ENCODE measurements at places on chromosomes 1 and 21.

GRCh38 chr1:32353886-32354570, 8.3 kb downstream of the FAM229A start:
- DNase-seq, result peak; percentile 37

DNA sequence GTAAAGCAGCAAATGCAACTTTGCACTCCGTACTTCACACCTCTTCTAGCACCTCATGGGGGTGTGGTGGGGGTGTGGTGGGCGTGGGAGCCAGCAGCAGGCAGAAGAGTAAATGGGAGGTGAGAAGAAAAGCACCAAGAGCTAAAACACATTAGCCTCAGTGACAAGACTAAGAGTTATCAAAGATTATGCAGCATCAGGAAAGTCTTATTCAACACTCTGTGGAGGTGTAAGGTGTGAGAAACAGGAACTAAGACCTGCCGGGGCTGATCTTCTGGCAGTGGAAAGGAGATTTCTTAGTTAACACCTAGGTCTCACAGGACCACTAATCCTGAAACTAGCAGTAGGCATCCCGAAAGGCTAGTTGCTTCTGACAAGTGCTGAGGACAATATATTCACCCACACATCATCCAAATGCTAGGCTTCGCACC, 9.9 kb downstream of the TGFBR3 start:
- no peak for DNase-seq

DNA sequence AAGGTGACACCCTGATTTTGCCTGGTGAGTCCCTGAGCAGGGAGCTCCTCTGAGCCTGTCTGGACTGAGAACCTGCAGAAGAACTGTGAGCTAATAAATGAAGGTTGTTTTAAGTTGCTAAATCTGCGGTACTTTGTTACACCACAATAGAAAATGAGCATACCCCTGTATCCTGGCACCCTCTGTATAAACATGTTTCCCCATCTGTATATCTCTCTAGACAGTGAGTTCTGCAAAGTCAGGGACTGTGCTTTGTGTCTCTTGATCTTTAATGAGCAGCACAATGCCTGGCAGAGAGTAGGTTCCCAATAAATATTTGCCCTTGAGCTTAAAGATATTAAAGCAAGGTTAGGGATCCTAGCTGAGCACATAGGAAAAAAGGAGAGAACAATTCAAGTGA, 228.8 kb downstream of the OMA1 start:
- DNase-seq, result no peak

DNA sequence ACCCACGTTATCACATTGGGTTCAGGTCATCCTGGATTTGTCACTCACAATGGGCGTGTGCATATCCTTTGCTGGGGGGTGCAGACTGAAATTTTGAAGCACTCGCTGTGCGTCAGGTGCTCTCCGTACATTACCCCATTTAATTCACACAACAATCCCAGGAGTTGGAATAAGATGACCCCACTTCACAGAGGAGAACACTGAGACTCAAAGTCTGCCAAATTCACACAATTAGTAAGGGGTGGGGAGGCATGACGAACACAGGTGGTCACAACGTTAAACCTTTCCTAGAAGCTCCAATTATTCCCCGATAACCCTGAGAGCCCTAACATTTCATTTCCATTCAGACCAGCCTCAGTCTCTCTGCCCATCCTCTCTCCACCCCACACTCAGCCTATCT, 3.8 kb upstream of the S100A2 start:
- DNase-seq, result no peak

DNA sequence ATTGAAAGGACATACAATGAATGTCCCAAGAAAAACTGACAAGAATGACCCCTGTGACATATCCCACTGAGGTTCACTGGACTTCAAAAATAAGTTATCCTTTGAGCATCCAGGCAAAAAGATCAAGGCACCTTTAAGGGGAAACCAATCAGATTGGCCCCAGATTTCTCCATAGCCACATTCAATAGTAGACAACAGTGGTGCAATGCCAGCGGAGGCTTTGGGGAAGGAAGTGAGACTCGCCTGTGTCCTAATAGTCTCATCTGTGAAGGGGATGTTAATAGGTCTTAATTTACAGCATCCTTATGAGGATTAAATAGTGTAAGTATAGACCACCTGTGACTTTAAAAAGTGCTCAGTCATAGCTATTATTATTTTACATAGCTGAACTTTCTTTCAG, 21.5 kb downstream of the RPL5 start:
- DNase-seq, result no peak

GRCh38 chr1:117611121-117611601, 5.3 kb downstream of the TENT5C start:
- DNase-seq, result no peak

- DNase-seq, result no peak
Measured at GRCh38 chr21:45850181-45850580, 131.4 kb upstream of the COL6A1 start.

- no peak for DNase-seq
Measured at GRCh38 chr1:209506101-209506500, 77.4 kb upstream of the CAMK1G start.

- DNase-seq, result no peak
Measured at GRCh38 chr1:1393014-1393413, 6.1 kb downstream of the CCNL2 start.

GRCh38 chr1:19577561-19577960, 66.5 kb upstream of the NBL1 start:
- DNase-seq, result peak; percentile 47

GRCh38 chr1:39656391-39656790, 15.5 kb downstream of the NT5C1A start:
- DNase-seq, result no peak

- DNase-seq, result no peak
Measured at GRCh38 chr1:208557723-208558094, 313.5 kb upstream of the PLXNA2 start.

DNA sequence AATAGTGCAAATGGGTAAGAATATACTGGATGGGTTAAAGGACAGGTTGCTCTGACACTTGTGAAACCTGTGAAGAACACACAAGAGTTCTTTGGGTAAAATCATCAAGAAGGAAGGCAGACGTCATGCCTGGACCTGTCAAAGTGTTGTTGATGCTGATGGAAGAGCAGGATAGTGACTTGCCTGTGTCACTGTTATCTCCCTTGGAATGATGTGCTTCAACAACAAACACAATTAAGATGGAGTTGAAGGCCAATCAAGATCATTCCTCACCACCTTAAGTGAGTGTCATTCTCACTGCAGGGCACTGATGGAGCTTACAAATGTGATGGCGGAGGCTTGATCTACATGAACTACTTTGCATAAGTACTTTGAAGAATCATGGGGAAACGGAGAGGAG, 73.2 kb downstream of the LRRN2 start:
- no peak for DNase-seq

- peak; percentile 9 for DNase-seq
Measured at GRCh38 chr21:41923631-41924367, 30.0 kb downstream of the C2CD2 start.

- no peak for DNase-seq
Measured at GRCh38 chr1:226512076-226512728, 36.4 kb upstream of the STUM start.

All from fibroblast of skin of abdomen (primary cell).